ENCODE measurements at places on chromosomes 11 and 22. TPM values are rescaled to one million over a fixed set of nuclear protein-coding genes. Genes with fewer than 3 reads are reported as not detected.

CENPM gene
- total RNA-seq, result 0.24 TPM

TMEM191C gene
- total RNA-seq, result 1.7 TPM

SLC16A8 gene
- total RNA-seq, result not detected

CD248 gene
- 9.7 TPM for total RNA-seq

TRIM29 gene
- total RNA-seq, result not detected

FIBP gene
- total RNA-seq, result 62.6 TPM

ATM gene
- 35.3 TPM for total RNA-seq

PNPLA5 gene
- total RNA-seq, result not detected

ACRV1 gene
- not detected for total RNA-seq

CRYBB2 gene
- total RNA-seq, result not detected

MYBPC3 gene
- total RNA-seq, result 1,860 TPM

ADORA2A gene
- 5.3 TPM for total RNA-seq

ANKK1 gene
- total RNA-seq, result 0.16 TPM

SULT4A1 gene
- total RNA-seq, result 0.13 TPM

LRRC74B gene
- total RNA-seq, result not detected

DCPS gene
- 9.9 TPM for total RNA-seq

LINC01488 gene
- 0.19 TPM for total RNA-seq

ARHGAP42 gene
- total RNA-seq, result 12.0 TPM

OR8D1 gene
- total RNA-seq, result not detected

SYCE3 gene
- total RNA-seq, result not detected

F2 gene
- not detected for total RNA-seq

LAYN gene
- total RNA-seq, result 4.5 TPM

SOX10 gene
- 0.62 TPM for total RNA-seq

IFITM2 gene
- total RNA-seq, result 215 TPM

CHRNA10 gene
- total RNA-seq, result 0.89 TPM

KRTAP5-11 gene
- not detected for total RNA-seq

TAF6L gene
- total RNA-seq, result 9.7 TPM

DCHS1 gene
- total RNA-seq, result 9.2 TPM
